ENCODE measurements at places on chromosomes 16 and 17.

- no peak for DNase-seq
- H3K27ac ChIP-seq: no peak overlapping the region
- H3K36me3 ChIP-seq: no peaks in the 10 kb centered on the region
Observed at GRCh38 chr17:73492125-73492820, 152.0 kb downstream of the SDK2 start.

DNA sequence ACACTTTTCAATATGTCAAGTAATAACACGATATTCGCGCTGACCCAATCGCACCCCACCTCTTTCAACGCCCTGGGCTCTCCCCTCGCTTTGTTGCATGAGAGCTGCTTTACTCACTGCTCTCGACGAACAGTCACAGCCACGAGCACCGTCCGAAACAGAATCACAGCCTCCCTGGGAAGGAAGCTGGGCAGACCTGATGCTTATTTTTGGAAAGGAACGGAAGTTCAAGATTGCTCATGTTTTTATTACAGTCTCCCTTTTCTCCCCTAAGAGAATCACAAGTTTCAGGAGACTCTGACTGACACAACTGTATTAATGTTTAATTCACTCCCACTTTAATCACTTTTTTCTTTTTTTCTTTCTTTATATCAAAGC lies 67.8 kb downstream of the ANKRD11 start:
- H3K4me1 ChIP-seq: peaks cover 52% of the 10 kb centered on the region
- H3K4me3 ChIP-seq: no peak overlapping the region
- H3K27me3 ChIP-seq: no peaks in the 10 kb centered on the region
- peaks cover 4% of the 10 kb centered on the region for H3K36me3 ChIP-seq
- H3K27ac ChIP-seq: peak overlapping the region; percentile 21

DNA sequence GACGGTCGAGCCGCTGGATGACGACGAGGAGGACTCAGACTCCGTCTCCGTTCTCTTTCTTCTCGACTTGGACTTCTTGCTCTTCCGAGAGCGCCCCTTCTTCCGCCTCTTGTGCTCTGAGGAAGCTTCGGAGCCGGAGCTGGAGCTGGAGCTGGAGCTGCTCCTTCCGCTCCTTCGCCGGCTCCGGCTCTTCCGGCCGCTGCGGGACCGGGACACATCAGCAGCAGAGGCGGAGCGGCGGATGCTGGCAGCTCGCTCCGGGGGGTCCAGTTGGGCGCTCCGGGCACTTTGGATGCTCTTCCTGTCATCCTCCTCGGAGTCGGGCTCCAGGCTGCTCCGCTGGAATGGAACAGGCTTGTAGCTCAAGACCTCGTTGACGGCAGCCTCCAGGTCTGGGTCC lies 36.9 kb downstream of the PIPOX start:
- H3K4me1 ChIP-seq: peaks cover 6% of the 10 kb centered on the region
- H3K36me3 ChIP-seq: peaks cover 83% of the 10 kb centered on the region
- H3K27ac ChIP-seq: no peak overlapping the region
- H3K27me3 ChIP-seq: no peaks in the 10 kb centered on the region

DNA sequence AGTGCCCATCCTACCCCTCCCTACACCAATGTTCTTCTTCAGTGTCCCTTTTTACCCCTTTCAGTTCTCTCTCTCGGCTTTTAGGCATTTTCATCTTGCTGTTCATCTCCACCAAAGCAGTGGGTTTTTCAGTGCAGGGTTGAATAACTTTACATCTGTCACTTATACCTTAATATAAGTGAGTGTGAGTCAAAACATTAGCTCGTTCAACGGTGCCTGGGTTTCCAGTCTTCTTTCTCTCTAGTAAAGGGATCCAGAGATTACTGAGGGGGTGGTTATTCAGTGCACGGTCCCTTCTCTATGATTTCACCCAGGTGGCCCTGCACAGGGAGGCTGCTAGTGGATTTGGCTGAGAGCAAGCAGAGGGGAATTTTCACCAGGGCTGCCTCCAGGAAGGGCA lies 210.6 kb upstream of the CDH5 start:
- H3K4me1 ChIP-seq: no peaks in the 10 kb centered on the region
- no peaks in the 10 kb centered on the region for H3K36me3 ChIP-seq
- no peak overlapping the region for H3K4me3 ChIP-seq
- no peaks in the 10 kb centered on the region for H3K27me3 ChIP-seq

DNA sequence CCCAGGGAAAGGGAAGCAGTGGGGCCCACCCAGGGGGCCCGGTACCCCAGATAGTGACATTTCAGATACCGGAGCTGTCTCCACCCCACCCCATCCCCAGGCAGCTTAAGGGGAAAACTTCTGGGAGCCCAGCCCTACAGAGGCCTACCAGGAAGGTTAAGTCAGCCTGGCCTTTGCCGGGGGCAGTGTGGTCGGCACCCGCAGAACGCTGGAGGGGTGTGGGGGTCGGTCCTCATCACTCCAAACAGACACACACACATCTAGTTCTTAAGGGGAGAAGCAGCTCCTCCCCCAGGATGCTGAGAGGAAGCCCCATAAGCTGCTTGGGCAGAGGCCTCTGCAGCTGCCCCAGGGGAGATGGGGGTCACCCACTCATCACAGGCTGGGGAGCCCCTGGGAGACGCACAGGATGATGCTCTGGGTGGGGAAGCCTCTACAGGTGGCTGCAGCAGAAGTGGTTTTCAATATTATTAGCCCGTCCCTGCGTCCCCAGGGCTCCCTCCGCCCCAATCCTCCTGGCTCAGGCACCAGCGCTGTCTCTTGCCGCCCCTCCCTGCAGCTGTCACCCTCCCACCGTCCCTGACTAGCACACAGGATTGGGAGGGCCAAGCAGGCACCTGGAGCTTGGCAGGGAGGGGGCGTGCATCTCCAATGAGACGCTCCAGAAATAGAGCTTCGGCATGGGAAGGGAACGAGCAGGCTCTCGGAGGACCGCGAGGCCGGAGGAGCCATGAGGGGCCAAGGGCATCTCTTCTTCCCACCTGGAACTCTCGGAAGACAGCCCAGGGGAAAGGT lies 1.4 kb upstream of the ABR start:
- H3K4me3 ChIP-seq: no peak overlapping the region
- H3K36me3 ChIP-seq: no peaks in the 10 kb centered on the region
- H3K27ac ChIP-seq: peak overlapping the region; percentile 84
- no peak for DNase-seq
- H3K27me3 ChIP-seq: no peaks in the 10 kb centered on the region
- peaks cover 50% of the 10 kb centered on the region for H3K4me1 ChIP-seq

DNA sequence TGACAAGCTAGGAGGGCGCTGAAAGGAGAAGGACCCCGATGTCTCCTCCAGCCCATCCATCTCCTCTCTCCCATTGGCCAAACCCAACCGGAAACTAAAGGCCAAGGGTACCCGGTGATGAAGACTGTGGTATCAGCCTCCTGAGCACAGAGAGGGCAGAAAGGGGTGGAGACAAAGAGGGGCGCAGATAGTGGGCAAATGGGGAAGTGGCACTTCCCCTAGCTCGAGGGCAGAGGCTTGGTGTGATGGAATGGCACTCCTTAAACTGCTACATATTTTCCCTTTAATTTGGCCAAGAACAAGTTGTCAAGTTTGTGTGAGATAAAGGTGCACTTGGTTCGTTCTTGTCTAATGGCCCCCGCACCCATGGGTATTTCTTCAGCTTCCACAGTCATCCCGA lies 27.8 kb downstream of the IL4R start:
- no peak for DNase-seq
- H3K27ac ChIP-seq: no peak overlapping the region
- H3K36me3 ChIP-seq: peaks cover 96% of the 10 kb centered on the region
- H3K4me1 ChIP-seq: no peaks in the 10 kb centered on the region

DNA sequence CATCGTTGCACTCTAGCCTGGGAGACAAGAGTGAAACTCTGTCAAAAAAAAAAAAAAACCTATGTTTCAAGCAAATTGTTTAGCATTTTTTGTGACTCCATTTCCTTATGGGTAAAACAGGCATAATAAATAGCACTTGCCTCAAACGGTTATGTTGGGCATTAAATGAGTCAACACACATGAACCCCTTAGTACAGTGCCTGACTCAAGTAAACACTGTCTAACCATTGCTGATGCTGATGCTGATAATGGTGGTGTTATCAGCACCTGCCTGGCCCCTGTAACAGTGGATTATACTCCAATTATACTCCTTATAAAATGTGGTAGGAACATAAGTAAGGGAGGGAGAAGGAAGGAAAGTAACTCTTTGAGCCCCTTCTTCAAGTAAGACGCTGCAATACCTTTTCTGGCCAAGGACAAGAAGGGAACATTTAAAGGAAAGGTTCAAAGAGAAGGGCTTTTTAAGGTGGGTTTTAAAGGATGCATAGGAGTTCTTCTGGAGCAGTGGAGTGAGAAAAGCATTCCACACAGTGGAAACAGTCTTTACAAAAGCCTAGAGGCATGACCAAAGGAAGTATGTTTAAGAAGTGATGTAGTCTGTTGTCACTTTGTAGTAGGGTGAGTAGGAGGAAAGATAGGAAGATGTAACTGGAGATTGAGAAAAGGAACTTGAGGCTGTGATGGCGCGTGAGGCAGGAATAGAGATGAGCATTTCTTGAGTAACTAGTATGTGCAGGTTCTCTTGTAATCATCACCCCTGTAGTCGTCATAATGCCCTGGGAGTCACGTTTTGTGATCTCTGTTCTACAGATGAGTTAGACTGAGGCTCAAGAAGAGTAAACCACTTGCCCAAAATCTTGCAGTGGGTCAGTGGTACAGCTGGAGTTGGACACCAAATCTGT lies 4.3 kb downstream of the SCNN1B start:
- peaks cover 32% of the 10 kb centered on the region for H3K27me3 ChIP-seq
- no peaks in the 10 kb centered on the region for H3K4me1 ChIP-seq
- no peaks in the 10 kb centered on the region for H3K36me3 ChIP-seq
- H3K4me3 ChIP-seq: no peak overlapping the region
- H3K27ac ChIP-seq: no peak overlapping the region

- H3K4me1 ChIP-seq: no peaks in the 10 kb centered on the region
- no peaks in the 10 kb centered on the region for H3K27me3 ChIP-seq
- H3K27ac ChIP-seq: no peak overlapping the region
Observed at GRCh38 chr16:54554581-54554980, 268.0 kb upstream of the IRX3 start.
